ENCODE measurements at places on chromosomes 16 and 17.
A peak's percentile ranks its signal among the peaks of the same experiment; 100 is the strongest.

GRCh38 chr16:67395458-67396158 lies 2.3 kb upstream of the TPPP3 start:
- DNase-seq, result no peak

GRCh38 chr17:3835410-3836229 lies 10.4 kb downstream of the NCBP3 start:
- no peak for DNase-seq

DNA sequence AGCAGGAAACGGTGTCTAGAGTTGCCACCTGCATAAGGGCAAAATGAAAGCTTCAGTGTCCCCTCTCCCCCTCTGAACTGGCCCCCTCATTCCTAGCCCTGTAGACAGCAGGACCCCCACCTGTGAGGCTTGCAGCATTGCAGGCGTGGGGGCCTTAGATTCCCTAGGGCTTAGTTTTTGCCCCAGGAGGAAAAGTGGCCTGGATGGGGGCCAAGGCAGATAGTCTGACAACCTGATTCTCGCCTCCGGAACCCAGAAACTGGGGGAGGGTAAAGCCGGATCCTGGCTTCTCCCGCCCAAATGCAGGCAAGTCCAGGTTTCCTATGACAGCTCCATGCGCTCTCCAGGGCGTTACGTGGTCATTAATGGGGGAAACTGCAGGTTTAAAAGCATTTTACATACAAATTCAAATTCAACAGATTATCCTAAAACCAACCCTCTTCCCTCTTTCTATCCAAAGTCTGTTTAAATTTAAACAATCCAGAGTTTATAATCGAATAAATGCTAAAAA lies 678 bp upstream of the HOXB6 start:
- DNase-seq, result no peak

DNA sequence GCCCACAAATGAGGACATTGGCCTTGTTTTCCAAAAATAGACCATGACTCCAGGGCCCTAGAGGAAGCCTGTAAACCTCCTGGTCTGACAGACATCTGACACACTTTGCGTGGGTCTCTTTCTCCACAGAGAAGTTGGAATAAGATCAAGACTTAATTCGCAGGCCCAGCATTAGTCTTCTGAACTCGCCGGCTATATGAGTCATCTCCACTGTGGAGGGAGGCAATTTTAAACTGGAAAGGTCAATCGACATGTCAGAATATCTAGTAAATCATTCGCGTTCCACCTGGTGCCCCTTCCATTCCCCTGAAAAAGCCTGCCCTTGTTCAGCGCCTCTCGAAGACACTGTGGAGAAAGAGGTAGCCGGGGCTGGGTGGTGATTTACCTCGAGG lies 140.1 kb downstream of the CLEC16A start:
- DNase-seq, result no peak

- DNase-seq, result no peak
These were observed 33.5 kb downstream of the SPAG9 start for GRCh38 chr17:51087072-51087757.

DNA sequence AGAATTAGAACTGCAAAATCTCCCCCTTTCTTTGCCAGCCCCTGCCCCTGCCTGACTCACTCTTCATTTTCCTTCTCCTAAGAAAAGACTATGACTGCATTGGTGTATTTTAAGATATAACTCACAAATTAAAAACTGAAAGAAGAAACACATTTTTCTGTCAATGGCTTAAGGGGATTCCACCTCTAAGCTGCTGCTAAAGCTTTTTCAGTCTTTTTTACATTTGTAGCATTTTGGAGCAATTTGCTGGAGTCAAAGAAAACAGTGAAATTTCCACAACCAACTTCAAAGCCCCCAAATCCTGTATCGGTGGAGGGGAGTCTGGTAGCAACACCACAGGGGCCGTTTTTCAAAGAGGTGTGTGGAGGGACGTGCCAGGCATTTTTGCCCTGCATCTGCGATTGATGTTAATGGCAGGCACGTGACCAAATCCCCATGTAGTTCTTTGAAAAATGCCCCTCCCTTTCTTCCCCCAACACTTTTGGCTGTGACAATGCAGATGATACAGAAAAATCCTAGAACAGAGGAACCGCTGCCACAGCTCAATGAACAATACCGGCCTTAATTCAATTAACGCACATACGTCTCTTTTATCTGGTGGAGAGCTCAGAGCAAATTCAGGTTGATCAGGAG lies 28.5 kb downstream of the MAF start:
- no peak for DNase-seq

DNA sequence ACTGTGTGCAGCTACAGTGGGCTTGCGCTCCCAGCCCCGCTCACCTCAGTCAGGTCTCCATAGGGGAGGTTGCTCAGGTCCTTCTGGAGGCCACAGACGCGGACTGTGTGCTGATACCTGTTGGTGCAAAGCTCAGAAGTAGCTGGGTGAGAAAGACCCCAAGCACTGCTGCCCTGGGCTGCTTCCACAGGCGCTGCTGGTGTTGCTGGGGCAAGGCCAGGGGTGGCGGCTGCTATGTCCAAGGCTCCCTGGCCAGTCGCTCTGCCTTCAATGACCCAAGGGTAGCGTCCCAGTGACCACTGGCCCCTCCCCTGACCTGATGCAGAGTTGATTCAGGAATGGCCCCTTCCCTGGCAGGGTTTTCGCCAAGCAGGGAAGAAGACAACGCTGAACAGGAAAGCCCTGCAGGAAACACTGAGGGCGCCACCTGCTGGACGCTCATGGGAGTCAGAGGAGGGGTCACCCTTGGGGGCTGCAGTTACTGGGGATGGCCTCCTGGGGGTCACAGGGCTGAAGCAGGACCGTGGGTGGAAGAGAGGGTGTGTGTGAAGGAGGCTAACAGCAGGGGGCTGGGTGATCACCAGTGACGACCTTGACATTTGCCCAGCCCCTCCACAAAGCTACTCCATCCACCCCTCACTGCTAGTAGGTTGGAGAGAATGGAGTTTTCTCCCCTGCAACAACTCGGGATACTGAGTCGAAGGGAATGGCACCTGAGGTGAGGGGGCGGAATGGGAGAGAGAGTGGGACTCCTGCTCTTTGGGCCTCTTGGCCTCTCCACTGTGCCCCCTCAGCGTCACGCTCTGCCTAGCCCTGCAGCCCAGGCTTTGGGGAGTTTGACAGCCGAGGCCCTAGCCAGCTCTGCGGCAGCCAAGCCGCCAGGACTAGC lies 38.3 kb downstream of the ABCC12 start:
- peak; percentile 30 for DNase-seq

GRCh38 chr16:61926766-61927165 lies 109.5 kb downstream of the CDH8 start:
- no peak for DNase-seq

- DNase-seq, result no peak
These were observed 128.4 kb upstream of the RCVRN start for GRCh38 chr17:10033449-10033848.

GRCh38 chr17:5809580-5810188 lies 225.4 kb upstream of the NLRP1 start:
- DNase-seq, result no peak

DNA sequence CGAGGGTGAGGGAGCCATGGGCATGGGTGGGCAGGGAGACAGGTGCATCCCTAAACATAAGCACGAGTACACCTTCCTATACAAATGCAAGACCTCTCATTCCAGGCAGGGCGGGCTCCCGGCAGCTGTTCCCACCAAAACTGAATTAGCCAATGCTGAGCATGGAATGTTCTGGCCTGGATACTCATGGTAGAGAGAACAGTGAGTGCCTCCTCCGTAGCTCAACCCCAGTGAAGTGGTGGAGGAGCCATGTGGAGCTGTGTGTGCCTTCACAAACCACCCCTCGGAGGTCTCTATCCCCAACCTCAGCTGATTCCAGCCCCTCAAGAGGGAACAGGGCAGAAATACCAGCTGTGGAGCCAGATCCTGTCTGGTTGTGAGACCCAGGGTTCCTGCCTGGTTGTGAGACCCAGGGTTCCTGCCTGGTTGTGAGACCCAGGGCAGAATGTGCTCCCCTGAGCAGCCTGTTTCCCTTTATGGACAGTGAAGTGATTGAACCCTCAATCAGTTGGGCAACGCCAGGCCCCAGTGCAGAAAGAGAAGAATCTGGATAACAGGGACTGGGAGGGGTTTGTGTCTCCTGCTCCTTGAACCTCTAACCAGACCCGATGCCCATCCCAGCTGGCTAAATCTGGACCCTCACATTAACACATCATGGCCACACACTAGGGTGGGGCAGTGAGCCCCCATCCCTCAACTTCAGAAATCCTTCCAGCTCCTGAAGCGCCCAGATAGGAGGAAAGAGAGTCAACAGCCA lies 2.4 kb upstream of the CDH16 start:
- no peak for DNase-seq

- peak; percentile 76 for DNase-seq
These were observed 3.7 kb downstream of the KLHDC4 start for GRCh38 chr16:87762071-87762571.

DNA sequence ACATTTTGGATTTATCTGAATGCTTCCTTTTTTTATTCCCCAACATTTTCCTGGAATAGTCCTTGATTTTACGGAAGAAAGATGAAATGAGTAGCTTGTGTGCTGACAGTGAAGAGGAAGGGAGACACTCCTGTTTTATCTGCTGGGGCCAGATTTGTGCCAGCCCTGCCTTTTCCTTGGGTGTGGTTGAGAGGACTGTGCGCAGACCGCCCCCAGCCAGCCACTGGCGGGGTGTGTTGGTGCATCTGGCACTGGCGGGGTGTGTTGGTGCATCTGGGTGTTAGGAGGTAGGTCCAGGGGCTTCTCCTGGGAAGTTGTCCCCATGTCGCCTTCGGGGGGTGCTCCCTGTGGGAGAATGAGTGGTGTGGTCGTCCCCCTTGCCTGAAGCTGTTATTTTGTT lies 39.5 kb downstream of the RAP1GAP2 start:
- no peak for DNase-seq

- DNase-seq, result no peak
These were observed 15.9 kb downstream of the POLR3E start for GRCh38 chr16:22312897-22313781.

- no peak for DNase-seq
These were observed 918 bp upstream of the KRABD2 start for GRCh38 chr17:8377422-8377821.

DNA sequence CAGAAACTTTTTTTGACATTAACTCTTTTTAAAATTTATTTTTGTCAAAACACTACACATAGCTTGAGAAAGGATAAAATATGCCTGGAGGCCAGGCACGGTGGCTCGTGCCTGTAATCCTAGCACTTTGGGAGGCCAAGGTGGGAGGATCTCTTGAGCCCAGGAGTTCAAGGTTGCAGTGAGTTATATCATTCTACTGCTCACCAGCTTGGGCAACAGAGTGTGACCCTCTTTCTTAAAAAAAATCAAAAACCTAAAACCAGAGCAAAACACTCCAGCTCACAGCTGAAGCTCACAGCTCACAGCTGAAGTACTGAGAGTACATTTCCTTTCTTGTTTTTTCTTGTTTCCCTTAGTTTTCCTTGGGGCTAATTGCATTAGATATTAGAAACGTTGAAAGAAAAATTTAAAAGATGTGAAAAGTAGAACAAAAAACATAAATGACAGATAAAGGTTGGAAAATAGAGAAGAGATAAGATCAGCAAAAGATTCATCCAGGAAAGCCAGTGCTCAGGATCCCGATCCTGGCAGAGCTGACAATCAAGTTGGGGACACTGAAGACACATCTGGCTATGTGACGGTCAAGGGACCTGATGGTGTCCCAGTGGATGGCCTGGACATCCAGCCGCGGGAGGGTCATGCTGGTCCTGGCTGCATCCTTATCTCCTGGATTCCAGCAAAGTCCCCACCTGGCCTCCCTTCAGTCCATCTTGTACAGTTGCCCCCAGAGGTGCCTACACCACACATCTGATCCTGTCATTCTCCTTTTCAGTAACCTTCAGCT lies 9.8 kb downstream of the CHST6 start:
- no peak for DNase-seq

GRCh38 chr17:50161911-50162288 lies 3.9 kb upstream of the SGCA start:
- DNase-seq, result no peak

- DNase-seq, result no peak
These were observed 24.2 kb downstream of the ZNRF1 start for GRCh38 chr16:75023009-75023408.

GRCh38 chr17:40067710-40068109 lies 4.9 kb downstream of the THRA start:
- DNase-seq, result no peak

DNA sequence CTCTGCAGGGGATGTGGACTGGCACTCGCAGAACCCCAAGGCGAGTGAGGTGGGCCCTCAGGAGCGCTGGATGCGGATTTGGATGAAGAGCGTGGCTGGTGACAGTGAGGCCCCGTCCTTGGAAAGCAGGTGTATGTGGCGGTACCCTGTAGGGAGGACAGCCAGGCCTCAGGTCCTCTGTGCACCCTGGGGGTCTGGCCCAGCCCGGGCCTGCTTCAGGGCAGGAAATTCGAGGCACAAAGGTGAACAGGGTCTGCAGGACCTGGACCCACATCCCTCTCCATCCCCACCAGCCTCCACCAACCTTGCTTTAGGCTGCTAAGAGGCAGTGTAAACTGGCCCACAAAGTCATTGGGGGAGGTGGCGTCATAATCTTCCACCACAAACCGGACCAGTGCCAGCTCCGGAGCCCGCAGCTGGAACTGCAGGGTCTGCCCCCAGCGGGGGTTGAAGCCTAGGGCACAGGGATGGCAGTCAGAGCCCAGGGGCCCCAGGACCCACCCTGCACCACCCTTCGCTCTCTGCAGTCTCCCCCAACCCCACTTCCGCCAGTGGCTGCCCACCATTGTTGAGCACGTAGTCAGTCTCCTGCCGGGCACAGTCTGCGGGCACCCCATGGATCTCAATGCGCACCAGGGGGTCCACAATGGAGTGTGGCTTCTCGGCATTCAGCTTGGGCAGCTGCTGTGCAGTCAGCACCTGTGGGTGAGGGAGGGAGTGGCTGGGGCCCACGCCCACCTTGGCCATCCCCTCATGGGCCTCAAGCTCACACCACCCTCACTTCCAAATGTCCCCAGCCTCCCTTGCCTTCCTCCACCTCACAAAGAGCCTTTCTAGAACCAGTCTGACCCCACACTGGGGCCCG lies 19.5 kb downstream of the PLCD3 start:
- no peak for DNase-seq

DNA sequence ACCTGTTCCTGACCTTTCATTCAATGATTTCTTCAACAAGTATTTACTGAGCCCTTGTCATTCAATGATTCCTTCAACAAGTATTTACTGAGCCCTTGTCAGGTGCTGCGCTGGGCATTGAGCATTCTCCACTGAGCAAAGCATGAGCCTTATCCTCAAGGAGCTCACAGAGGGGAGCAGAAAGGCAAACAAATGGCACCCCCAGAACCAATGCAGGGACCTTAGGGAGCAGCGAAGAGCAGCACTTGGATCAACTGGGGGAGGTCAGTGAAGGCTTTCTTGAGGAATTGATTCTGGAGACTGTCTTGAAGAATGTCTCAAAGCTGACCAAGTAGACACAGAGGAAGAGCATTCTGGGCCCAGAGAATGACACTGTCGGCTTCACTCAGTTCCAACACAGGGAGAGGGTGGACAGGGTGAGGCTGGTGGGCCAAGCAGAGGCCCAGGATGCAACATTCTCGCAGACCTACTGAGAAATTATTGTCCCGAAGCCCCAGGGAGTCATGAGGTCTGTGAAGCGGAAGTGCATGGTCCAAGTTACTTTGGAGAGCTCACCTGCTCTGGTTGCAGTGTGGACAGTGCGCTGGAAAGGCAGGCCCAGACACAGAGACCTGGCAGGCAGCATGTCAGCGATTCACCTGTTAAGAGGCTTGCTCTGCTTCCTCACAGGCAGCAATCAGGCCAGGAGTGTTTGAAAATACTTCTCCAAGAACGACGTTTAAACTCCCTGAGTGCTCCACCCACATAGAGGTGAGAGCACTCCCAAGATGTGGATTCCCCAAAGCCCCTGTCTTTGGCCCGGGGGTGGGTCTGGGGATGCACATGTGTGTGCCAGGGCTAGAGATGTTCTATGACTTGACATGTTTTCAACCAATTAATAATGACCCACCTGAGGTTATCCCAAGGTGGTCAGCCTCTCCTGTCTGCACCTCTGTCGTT lies 3.2 kb upstream of the MPO start:
- no peak for DNase-seq

GRCh38 chr16:14301169-14302030 lies 230.3 kb downstream of the MRTFB start:
- no peak for DNase-seq
